Right hindlimb (tissue), 1 donor: ENCODE measurements at places on chromosomes 1 and 21.

GRCh38 chr1:204528241-204528640 lies 12.0 kb downstream of the MDM4 start:
- no peak for DNase-seq

GRCh38 chr1:155329980-155330598 lies 9.4 kb downstream of the RUSC1 start:
- no peak for DNase-seq

DNA sequence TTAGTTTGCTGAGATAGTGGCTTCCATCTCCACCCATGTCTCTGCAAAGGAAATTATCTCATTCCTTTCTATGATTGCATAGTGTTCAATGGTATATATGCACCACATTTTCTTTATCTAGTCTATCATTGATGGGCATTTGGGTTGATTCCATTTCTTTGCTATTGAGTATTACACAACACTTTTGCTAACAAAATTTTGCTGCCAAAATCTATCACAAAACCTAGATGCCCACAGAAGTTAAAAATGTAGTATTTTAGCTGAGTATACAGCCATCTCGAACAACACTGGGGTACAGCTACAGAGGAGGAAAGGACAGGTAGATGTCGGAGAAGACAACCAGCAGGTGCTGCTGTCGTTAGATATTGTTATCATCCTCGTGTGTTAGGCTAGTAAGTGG lies 67.7 kb downstream of the LBR start:
- no peak for DNase-seq

GRCh38 chr1:234214129-234214910 lies 158.9 kb upstream of the COA6 start:
- peak; percentile 46 for DNase-seq
